CD4-positive, alpha-beta memory T cell (primary cell): ENCODE measurements at places on chromosomes 2 and 18. TPM values are rescaled to one million over a fixed set of nuclear protein-coding genes. Genes with fewer than 3 reads are reported as not detected.

GRCh38 chr2:126859631-126860030, 39.1 kb upstream of the TEX51 start:
- no peak for DNase-seq
- no peaks in the 10 kb centered on the region for H3K27me3 ChIP-seq
- H3K36me3 ChIP-seq: no peaks in the 10 kb centered on the region
- H3K4me1 ChIP-seq: no peaks in the 10 kb centered on the region

TEX44 gene
- total RNA-seq: not detected

GMPPA gene
- 48.3 TPM for total RNA-seq

MARCHF4 gene
- not detected for total RNA-seq

SAG gene
- not detected for total RNA-seq

- DNase-seq: no peak
- no peak overlapping the region for H3K4me3 ChIP-seq
- no peak overlapping the region for H3K27ac ChIP-seq
These were observed 36.4 kb upstream of the SLC1A4 start for GRCh38 chr2:64952511-64953482.

SERPINB12 gene
- not detected for total RNA-seq

DNA sequence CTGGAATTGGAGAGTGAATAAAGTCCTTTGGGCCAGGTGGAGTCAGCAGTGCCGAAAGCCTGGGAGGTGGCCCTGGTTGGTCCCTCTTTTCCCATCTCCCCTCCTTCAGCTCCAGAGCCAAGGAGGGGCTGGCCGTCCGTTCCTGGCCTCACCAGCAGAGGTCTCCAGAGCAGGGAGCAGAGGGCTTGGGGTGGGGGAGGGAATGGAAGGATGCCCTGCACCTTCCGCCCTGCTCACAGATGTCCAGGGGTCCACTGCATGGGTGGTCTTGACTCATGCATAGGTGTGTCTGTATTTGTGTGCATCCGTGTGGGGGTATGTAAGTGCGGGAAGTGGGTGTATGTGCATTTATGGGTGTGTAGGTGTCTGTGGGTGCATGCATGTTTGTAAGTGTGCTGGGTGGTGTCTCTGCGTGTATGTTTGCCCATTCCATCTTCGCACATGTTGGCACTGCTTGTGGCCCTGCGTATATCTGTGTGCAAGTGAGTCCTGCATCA, 201.8 kb downstream of the ZFP36L2 start:
- no peak overlapping the region for H3K27ac ChIP-seq
- H3K36me3 ChIP-seq: no peaks in the 10 kb centered on the region
- peak; percentile 20 for DNase-seq
- H3K4me1 ChIP-seq: peaks cover 3% of the 10 kb centered on the region
- H3K27me3 ChIP-seq: no peaks in the 10 kb centered on the region

DNA sequence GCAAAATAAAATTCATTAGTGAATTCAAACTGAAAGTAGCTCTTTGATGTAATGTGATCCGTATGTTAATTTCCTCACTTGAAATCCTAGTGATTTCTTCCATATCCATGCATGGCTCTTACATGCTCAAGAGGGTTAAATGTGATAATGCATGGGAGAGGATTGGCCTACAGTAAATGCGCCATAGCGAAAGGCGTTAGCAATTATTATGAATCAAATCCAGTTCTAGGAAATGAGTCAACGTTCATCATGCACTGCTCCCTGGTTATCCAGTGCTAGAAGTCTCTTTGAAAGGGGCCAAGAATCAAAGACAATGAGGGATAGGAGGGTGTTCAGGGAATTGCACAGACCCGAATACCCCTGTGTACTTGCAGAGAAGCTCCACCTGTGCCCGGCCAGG, 101.4 kb upstream of the RASGRP3 start:
- no peaks in the 10 kb centered on the region for H3K27me3 ChIP-seq
- no peaks in the 10 kb centered on the region for H3K36me3 ChIP-seq
- H3K4me3 ChIP-seq: no peak overlapping the region
- DNase-seq: no peak
- no peak overlapping the region for H3K27ac ChIP-seq

- no peak for DNase-seq
- peaks cover 89% of the 10 kb centered on the region for H3K4me1 ChIP-seq
- no peak overlapping the region for H3K4me3 ChIP-seq
- no peaks in the 10 kb centered on the region for H3K27me3 ChIP-seq
These were observed 40.2 kb downstream of the MAP4K4 start for GRCh38 chr2:101737478-101738255.

- no peak overlapping the region for H3K4me3 ChIP-seq
- DNase-seq: no peak
- H3K4me1 ChIP-seq: no peaks in the 10 kb centered on the region
- no peaks in the 10 kb centered on the region for H3K27me3 ChIP-seq
These were observed 105.7 kb downstream of the KYNU start for GRCh38 chr2:142983174-142983573.

- H3K36me3 ChIP-seq: no peaks in the 10 kb centered on the region
- no peak overlapping the region for H3K27ac ChIP-seq
- DNase-seq: no peak
- H3K27me3 ChIP-seq: no peaks in the 10 kb centered on the region
These were observed 370.4 kb downstream of the CLIP4 start for GRCh38 chr2:29485631-29486030.

SYT4 gene
- not detected for total RNA-seq

- no peaks in the 10 kb centered on the region for H3K4me1 ChIP-seq
- DNase-seq: no peak
- H3K4me3 ChIP-seq: no peak overlapping the region
- no peaks in the 10 kb centered on the region for H3K36me3 ChIP-seq
- no peak overlapping the region for H3K27ac ChIP-seq
- no peaks in the 10 kb centered on the region for H3K27me3 ChIP-seq
These were observed 59.8 kb downstream of the SLC4A3 start for GRCh38 chr2:219687272-219687671.

DNA sequence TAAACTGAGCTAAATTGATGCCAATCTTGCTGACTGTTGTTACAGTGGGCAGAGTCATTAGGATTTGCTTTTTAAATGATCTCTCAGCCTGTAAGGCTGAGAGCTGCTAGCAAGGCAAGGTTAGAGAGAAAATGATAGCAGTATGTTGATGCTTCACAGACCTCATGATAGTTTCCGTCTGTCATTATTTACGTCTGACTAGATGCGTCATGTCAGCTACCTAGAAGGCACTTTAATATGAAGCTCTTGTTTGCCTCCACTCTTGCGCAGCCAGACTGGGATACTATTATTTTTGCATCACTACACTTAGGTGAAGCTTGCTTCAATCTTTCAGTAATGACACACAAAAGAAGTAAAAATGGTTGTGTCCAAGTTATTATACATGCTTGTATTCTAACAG, 313.8 kb downstream of the LNPK start:
- H3K27ac ChIP-seq: no peak overlapping the region
- no peaks in the 10 kb centered on the region for H3K4me1 ChIP-seq
- H3K4me3 ChIP-seq: no peak overlapping the region
- DNase-seq: no peak
- H3K27me3 ChIP-seq: no peaks in the 10 kb centered on the region
- H3K36me3 ChIP-seq: no peaks in the 10 kb centered on the region

GRCh38 chr2:237729681-237730475, 68.7 kb upstream of the RBM44 start:
- DNase-seq: no peak
- H3K4me1 ChIP-seq: peaks cover 64% of the 10 kb centered on the region
- no peak overlapping the region for H3K27ac ChIP-seq
- no peaks in the 10 kb centered on the region for H3K27me3 ChIP-seq
- peaks cover 8% of the 10 kb centered on the region for H3K36me3 ChIP-seq

KCNG2 gene
- total RNA-seq: not detected

NPAS2 gene
- total RNA-seq: 2.1 TPM

TRIM43B gene
- not detected for total RNA-seq

MTIF2 gene
- 38.6 TPM for total RNA-seq

DNA sequence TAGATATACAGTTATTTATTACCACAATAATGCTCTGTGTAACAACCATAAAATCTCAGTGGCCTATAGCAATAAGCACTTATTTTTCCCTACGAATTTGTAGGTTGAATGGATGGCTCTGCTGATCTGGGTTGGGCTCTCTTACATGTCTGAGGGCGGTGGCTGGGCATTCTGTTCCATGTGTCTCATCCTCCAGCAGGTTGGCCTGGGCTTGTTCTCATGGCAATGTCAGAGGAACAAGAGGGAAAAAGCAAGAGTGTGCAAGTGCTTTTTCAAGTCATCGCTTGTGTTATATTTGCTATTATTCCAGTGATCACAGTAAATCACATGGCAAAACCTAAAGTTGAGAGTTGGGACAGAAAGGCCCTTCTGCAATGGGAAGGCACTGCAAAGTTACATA, 30.4 kb upstream of the MYO3B start:
- H3K27me3 ChIP-seq: no peaks in the 10 kb centered on the region
- H3K4me3 ChIP-seq: no peak overlapping the region
- no peaks in the 10 kb centered on the region for H3K4me1 ChIP-seq
- DNase-seq: no peak
- H3K27ac ChIP-seq: no peak overlapping the region

- no peaks in the 10 kb centered on the region for H3K36me3 ChIP-seq
- no peak for DNase-seq
- no peak overlapping the region for H3K27ac ChIP-seq
These were observed 3.9 kb upstream of the MLPH start for GRCh38 chr2:237483018-237483731.

PLEKHH2 gene
- total RNA-seq: 1.2 TPM

- H3K36me3 ChIP-seq: peaks cover 5% of the 10 kb centered on the region
- H3K4me3 ChIP-seq: no peak overlapping the region
- H3K27ac ChIP-seq: no peak overlapping the region
These were observed 26.4 kb downstream of the SLC66A2 start for GRCh38 chr18:79924814-79925731.

- peaks cover 31% of the 10 kb centered on the region for H3K27me3 ChIP-seq
- no peak overlapping the region for H3K4me3 ChIP-seq
These were observed 139.6 kb downstream of the INSIG2 start for GRCh38 chr2:118227698-118228508.

GRCh38 chr2:68934021-68934420, 18.7 kb downstream of the GKN2 start:
- no peak overlapping the region for H3K4me3 ChIP-seq
- H3K36me3 ChIP-seq: no peaks in the 10 kb centered on the region
- H3K27ac ChIP-seq: no peak overlapping the region
- no peaks in the 10 kb centered on the region for H3K4me1 ChIP-seq
- H3K27me3 ChIP-seq: no peaks in the 10 kb centered on the region
- DNase-seq: no peak

DNA sequence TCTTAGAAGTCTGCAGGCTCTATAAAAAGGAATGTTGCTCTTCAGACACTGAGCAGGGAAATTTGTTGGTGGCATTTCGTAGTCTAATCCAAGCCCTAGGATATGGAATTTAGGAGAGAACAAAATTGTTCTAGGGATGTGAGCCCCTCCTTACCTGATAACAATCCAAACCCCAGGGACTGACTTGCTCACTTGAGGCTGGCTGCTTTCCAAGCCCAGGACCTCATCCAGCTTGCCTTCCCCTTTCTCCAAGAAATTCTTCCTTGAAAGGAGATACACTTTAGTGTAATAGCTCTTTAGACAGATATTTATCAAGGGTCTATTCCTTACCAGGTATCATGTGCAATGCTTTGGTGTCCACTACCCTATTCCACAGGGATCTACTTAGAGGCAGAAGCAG, 279.8 kb downstream of the C1D start:
- no peaks in the 10 kb centered on the region for H3K27me3 ChIP-seq
- DNase-seq: no peak
- no peaks in the 10 kb centered on the region for H3K36me3 ChIP-seq
- no peaks in the 10 kb centered on the region for H3K4me1 ChIP-seq
- no peak overlapping the region for H3K4me3 ChIP-seq

DNA sequence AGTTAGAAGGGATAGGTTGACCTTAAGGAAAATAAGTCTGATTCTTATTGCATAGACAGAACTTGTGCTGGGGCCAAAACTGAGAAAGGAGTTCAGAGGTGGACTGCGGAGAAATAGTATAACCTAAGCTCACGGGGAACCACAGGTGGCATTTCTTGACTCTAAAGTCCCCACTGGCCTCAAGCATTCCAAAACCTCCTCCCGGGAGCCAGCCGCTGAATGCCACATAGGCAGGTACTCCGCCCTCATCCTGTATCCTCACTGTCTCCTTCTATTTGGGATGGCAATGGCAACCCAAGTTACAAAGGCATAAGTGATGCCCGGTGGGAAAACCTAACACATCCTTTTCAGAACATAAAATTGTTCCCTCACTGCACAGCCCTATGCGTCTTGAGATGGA, 173.0 kb downstream of the SP3 start:
- H3K4me1 ChIP-seq: no peaks in the 10 kb centered on the region
- H3K4me3 ChIP-seq: no peak overlapping the region
- H3K36me3 ChIP-seq: no peaks in the 10 kb centered on the region
- no peak overlapping the region for H3K27ac ChIP-seq

SNORC gene
- 1.5 TPM for total RNA-seq

- H3K27ac ChIP-seq: no peak overlapping the region
- no peak overlapping the region for H3K4me3 ChIP-seq
- H3K27me3 ChIP-seq: no peaks in the 10 kb centered on the region
- no peak for DNase-seq
- H3K36me3 ChIP-seq: no peaks in the 10 kb centered on the region
- H3K4me1 ChIP-seq: no peaks in the 10 kb centered on the region
These were observed 563.8 kb downstream of the TDRD15 start for GRCh38 chr2:21687589-21687988.

DNA sequence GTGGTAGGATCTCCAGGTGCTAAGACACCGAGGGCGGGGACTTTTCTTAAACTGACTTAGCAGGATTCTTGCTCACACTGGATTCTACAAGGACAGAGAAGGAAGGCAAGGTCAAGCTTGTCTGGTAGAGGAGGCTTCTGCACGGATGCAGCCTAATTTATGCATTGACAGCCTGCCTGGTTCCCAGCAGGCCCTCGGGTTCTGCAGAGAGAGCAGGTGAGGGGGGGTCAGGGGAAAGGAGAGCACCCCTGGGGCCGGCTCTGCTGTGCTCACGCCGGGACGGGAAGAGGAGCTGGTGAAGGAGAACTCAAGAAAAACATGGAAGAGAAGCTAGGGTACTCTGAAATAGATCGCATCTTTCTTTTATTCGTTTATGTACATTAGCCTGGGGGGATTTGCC, 46.4 kb downstream of the ADI1 start:
- no peak overlapping the region for H3K4me3 ChIP-seq
- H3K27me3 ChIP-seq: no peaks in the 10 kb centered on the region
- no peak overlapping the region for H3K27ac ChIP-seq
- peaks cover 50% of the 10 kb centered on the region for H3K36me3 ChIP-seq
- H3K4me1 ChIP-seq: no peaks in the 10 kb centered on the region

GRCh38 chr2:168514692-168515091, 58.6 kb downstream of the CERS6 start:
- no peak overlapping the region for H3K4me3 ChIP-seq
- no peaks in the 10 kb centered on the region for H3K4me1 ChIP-seq
- H3K27me3 ChIP-seq: no peaks in the 10 kb centered on the region
- H3K27ac ChIP-seq: no peak overlapping the region
- no peaks in the 10 kb centered on the region for H3K36me3 ChIP-seq

DHRS9 gene
- total RNA-seq: 0.32 TPM

SERPINB10 gene
- not detected for total RNA-seq

IL1RL1 gene
- total RNA-seq: 0.26 TPM

GRCh38 chr2:128282976-128283810, 35.5 kb downstream of the HS6ST1 start:
- H3K27me3 ChIP-seq: no peaks in the 10 kb centered on the region
- no peaks in the 10 kb centered on the region for H3K4me1 ChIP-seq
- no peak for DNase-seq
- H3K36me3 ChIP-seq: no peaks in the 10 kb centered on the region
- no peak overlapping the region for H3K27ac ChIP-seq
- H3K4me3 ChIP-seq: no peak overlapping the region
